ENCODE measurements at places on chromosomes 16 and 17.

DNA sequence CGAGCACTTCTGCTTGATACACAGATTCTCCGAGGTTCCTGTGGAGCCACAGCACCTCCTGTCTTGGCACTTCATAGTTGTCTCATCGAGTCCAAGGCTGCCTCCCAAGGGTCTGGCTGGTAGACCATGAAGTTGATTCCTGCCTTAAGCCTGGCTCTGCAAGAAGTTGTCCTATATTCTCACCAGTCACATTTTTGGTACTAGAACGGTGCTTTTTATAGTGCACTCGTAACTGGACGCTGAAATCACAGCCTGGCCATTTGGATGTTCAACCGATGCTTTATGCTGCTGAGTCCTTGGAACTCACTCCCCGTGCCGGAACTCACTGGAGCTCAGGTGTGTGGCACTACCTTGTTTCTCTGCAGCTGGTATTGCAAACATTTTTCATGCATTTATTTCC is 35.6 kb downstream of the RMI2 start:
- DNase-seq = no peak

DNA sequence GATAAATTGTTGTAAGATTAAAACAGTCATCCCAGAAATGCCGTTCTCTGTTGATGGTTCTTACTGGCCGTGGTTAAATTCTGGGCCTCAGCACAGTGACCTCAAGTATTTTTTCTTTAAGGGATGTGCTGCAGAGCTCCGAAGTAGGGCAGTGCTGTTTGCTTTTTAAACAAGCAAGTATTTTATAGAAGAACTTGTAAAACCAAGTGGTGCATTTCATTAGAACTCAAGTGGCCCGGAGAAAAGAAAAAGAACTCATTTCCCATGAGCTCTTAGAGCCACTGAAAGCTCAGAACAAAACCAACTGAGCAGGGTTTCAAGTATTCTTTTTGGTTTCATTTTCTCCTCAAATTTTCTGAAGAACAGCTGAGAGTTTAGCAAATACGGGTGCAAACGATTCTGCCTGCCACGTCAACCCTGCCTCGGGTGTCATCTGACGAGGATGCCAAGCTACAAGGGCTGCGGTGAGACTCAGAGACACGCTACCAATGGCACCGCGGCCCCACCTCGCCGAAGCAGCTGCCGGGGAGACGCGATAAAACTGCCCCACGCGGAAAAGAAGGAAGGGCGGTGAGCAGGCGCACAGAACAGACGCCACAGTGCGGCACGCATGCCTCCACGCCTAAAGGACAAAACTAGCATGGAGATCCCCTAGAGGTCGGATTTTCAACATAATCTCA is 6.3 kb downstream of the LMF1 start:
- DNase-seq = no peak

DNA sequence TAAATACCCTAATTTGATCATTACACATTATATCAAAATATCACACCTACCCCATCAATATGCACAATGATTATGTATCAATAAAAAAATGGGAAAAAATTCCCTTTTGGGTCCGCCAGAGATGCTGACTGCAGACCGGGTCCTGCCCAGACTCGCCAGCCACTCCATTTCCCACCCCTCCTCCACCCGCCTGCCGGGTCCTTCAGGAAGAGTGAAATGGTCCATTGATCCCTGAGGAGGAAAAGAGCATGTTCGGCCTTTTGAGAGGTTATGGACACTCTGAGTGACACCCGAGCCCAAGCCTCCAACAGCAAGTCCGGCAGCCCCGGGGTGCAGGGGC is 123.9 kb upstream of the ZFHX3 start:
- DNase-seq = no peak

- no peak for DNase-seq
These were observed 6.6 kb upstream of the STAT3 start for GRCh38 chr17:42394838-42395237.

DNA sequence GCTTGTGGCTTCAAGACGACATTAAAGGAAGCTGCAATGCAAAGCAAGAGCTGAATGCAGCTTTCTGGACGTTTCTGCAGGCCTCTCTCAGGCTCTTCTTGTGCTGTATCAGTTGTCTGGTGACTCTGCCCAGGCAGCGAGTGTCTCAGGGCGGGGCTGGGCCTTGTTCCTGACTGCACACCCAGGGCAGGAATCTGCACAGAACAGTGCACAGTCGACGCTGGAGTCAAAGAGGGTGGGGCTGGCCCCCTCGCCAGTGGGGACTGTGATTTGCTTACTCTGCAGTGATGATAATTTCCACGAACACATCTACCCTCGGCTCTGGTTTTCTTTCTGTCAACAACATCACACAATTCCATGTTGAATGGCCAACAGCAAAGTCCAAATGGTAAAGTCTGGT is 60.7 kb downstream of the IRF8 start:
- DNase-seq = no peak

- no peak for DNase-seq
These were observed 60.1 kb upstream of the TMEM132E start for GRCh38 chr17:34519282-34519681.

- DNase-seq = no peak
These were observed 44.3 kb downstream of the MPRIP start for GRCh38 chr17:17086585-17086984.

- DNase-seq = peak; percentile 66
These were observed 82.3 kb downstream of the ARHGAP23 start for GRCh38 chr17:38510421-38511149.
